Suppressor macrophage treated with lipopolysaccharide for 4 hours (primary cell): ENCODE measurements at places on chromosomes 7 and 10.

GRCh38 chr7:444606-445005 lies 75.0 kb downstream of the PDGFA start:
- no peak for DNase-seq

GRCh38 chr10:62058476-62058875 lies 157.0 kb downstream of the ARID5B start:
- peak; percentile 36 for DNase-seq

DNA sequence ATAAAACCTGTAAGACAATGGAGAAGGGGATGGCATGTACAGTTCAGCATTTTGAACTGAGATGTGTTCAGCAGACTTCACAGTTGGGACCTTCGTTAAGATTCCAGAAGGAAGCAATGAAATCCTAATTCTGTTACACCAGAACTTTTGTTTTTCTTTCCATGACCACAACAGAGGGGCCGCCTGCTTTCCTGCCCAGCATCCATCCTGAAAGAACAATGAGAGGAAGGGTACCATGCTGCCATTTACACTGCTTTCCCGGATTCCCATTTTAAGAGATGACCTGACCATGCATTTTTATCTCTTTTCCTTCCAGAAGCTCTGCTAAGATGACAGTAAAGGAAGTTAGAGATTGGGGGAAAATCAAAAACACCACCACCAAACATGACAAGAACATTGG lies 92.7 kb downstream of the PIP4K2A start:
- no peak for DNase-seq

DNA sequence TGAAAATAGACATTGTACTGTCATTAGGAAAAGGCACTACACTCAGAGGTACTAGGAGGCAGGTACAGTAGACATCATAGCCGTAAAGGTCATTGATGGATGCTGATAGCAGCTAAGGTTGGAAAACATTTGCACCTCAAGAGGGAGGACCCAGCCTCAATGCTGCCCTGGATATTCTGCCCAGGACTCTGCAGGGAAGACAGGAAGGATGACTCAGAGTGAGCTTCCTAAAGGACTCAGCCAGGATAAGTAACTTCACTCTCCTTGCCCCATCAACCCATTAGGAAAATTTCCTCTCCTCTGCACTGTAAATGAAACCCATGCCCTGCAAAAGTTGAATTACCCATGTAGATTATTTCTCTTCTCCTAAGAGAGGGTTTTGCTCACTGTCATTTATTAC lies 617.9 kb upstream of the MKI67 start:
- no peak for DNase-seq

DNA sequence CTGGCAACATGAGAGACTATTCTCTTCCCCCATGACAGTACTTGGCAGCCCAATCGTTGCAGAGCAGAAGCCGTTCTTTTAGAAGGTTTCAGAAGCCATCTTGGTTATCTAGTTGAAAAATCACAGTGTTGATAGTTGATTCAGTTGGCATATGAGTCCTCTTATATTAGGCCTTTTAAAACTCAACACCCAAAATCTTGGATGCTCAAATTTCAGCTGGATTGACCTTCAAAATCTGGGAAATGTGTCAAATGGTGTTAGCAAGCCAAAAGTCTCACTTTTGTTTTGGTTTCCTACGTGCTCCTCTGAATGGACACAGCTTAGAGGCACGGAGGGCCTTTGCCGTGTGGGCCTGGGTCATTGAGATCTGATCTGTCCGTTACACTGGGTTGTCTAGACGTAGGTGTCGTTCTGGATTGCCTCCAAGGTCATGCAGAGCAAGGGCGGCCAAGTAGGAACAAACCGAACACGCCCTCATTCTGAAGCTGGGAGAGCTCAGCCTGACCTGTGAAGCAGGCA lies 59.3 kb upstream of the BMPER start:
- DNase-seq: no peak

DNA sequence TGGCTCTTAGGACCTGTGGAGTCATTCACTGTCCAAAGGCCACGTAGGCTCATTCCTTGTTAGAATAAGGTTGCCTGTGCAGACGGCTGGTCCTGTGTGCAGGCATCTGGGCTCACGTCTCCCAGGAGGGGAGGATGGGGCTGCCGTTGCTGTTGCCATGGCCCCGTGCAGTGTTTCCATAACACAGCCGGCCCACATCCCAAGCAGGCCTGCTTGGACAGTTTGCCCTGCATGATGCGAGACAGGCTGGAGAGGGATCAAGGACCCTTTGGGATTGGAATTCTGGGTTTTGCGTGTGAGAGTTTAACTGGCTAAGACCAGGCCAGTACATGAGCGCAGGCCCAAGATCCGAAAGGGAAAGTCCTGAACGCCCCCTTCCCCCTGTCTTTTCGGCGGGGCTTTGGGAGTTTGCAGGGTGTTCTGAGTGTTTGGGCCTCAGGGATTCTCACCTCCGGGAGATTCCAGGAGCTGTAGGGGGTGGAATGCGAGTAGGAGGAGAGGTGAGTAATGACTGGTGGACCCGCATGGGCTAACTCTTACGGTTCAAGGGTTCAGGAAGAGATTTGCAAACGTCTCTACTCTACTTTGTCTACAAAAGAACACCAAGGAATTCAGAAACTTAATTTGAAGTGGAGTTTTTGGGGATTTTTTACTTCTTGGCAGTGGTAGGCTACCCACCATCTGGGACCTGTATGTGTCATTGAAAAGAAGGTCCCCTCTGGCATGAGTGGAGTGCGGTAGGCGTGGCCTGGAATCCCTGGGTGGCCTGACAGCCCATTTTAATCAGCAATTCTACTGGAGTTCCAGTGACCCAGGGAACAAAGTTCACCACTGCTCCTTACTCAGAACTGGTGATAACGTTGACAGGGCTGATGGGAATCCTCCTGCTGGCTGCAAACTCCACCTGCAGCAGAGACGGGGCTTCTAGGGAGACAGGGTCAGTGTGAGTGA lies 125.4 kb downstream of the ITIH5 start:
- no peak for DNase-seq

DNA sequence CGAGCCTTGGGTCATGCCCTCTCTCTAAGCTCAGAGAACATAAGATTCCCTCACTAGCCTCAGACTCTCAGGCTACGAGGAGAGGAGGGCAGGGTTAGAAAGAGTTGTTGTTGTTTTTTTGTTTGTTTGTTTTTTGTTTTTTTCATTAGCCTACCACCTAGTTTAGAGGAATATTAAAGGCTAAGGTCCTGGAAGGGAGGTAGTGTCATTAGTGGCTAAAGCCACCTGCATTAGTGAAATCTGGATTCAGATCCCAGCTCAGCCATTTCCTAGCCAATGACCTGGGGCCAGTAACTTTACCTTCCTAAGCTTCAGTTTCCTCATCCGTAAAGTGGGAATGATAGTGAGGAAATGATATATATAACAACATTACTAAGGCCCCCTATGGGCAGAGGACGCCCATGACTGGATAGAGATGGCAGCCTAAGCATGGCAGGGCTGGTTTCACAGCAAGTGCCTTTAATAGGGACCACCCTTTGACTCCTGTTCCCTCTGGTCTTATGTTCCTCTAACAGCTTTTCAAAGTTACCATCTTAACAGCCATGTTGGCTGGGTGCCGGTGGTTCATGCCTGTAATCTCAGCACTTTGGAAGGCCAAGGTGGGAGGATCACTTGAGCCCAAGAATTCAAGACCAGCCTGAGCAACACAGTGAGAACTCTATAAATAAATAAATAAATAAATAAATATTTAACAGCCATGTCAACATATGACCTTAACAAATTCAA lies 5.1 kb downstream of the DDIT4 start:
- no peak for DNase-seq

GRCh38 chr10:82888809-82889455 lies 1013.9 kb downstream of the NRG3 start:
- DNase-seq: no peak

GRCh38 chr7:25854608-25855497 lies 297.1 kb upstream of the NFE2L3 start:
- peak; percentile 48 for DNase-seq

- no peak for DNase-seq
Measured at GRCh38 chr7:87220734-87221215, 1.2 kb upstream of the TMEM243 start.

- peak; percentile 90 for DNase-seq
Measured at GRCh38 chr10:30510184-30510931, 76.4 kb downstream of the MAP3K8 start.

DNA sequence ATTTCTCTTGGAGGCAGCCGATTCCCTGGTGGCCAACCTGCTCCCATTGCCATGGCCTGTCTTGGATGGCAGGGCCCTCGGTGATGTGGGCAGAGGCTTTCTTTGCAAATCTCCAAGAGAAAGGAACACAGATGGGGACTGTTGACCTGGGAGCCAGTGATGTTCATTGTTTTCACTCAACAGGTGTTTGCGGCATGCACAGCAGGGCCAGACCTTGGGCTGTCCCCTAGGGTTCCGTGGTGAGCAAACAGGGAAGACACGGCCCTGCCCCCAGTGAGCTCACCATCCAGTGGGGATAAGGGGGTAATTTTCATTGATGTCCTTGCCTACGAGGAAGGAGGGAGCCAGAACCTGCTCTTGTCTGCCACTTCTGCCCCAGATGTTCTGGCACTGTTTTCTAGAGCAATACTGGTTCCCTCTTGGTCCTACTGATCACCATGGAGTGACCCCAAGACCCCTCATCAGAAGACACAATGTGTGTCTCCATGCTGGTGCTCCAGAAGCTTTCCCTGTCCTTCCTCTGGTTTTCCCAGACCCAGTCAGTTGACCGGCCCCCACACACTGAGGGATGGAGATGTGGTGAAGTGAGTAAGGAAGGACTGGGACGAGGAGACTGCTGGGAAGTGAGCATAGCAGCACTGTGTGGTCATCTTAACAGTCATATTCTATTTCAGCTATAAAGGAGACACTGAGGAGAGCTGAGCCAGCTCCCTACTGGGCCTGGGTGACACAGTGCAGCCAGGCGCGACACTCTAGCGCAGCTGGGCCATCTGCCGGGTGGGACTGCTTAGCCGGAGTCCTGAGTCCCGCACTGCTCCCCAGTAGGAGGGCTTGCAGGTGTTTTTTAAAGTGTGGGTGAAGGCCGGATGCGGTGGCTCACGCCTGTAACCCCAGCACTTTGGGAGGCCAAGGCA lies 20.4 kb upstream of the FIGNL1 start:
- no peak for DNase-seq

DNA sequence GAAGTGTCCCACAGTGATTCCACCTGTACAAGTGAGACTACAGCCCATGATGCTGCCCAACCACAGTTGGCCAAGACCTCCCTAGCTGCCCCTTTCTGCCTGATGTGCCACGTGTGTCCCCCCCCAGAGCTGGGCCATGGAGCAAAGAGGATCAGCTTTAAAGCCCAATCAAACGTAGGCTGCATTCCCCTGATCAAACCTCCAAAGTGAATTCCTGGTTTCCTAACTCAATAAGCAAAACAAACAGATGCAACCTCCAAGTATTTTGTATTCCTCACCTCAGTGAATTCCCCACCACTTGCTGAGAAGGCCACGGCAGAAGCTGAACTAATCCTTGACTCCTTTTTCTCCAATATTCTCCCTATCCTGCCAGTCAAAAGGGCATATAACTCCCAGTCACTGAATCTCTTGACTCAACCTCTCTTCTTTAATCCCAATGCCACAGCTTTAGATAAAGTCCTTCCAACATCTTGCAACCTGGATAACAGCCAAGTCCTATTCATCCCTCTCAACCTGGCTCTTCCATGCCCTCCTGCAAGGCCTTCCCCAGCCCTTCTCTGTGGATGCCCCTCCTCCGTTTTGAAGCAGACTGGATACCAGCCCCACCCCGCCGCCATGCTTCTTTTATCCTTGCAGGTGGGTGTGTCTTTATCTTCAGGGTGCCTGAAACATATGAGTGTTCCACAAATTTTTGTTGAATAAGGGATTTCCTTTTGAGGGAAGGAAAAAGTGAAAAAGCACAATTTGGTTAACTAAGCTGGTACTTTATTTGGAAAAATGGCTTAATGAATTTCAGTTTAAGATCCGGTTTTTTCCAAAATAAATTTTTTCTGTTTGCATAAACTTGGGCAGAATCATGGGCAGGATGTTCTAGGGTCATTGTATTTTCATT lies 285.2 kb upstream of the MKLN1 start:
- no peak for DNase-seq

- no peak for DNase-seq
Measured at GRCh38 chr10:104546756-104547155, 94.3 kb upstream of the SORCS3 start.

GRCh38 chr10:58697691-58698090 lies 185.0 kb downstream of the BICC1 start:
- no peak for DNase-seq

- peak; percentile 42 for DNase-seq
Measured at GRCh38 chr10:60910543-60910942, 33.4 kb downstream of the RHOBTB1 start.

GRCh38 chr7:39349452-39350123 lies 216.6 kb upstream of the YAE1 start:
- DNase-seq: no peak

DNA sequence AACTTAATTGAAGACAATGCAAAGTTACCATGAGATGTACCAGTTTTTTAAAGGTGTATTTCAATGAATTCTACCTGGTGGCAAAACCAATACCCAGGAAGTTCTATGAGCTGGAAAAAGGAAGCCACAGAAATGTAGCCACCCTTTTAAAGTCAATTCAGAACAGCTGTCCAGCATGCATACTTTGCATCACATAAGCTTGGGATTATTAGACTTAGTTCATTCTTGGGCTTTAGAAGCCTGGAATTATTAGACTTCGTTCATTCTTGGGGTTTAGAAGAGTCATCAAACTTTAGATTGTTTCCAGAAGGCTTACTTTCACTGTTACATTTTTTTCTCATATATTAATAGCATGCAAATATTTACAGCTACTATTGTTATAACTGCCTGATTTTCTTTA lies 20.9 kb downstream of the SLC25A13 start:
- no peak for DNase-seq

GRCh38 chr10:133336577-133337369 lies at the start of gene CALY:
TSS of gene CALY (minus strand) at chr10:133336896. CDS start at chr10:133328989, 7,907 bp downstream.
- no peak for DNase-seq

- DNase-seq: no peak
Measured at GRCh38 chr7:72462311-72462710, 50.2 kb upstream of the CALN1 start.

DNA sequence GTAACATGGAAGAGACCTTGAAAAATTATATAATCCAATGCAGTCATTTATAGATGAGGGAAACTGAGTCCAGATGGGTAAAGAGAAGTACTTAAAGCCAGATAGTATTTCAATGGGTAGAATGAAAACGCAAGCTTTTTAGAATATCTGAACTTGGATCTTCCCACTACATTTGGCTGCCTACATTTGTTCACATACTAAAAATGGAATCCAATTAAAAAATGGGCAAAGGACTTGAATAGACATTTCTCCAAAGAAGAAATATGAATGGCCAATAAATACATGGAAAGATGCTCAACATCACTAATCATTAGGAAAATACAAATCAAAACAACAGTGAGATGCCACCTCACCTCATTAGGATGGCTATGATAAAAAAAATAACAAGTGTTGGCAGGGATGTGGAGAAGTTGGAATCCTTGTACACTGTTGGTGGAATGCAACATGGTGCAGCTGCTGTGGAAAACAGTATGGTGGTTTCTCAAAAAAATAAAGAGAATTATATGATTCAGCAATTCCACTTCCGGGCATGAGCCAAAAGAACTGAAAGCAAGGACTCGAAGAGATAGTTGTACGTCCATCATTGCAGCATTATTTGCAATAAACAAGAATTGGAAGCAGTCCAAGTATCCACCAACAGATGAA lies 188.0 kb downstream of the FRMD4A start:
- DNase-seq: no peak

- no peak for DNase-seq
Measured at GRCh38 chr7:133183969-133184368, 68.9 kb upstream of the EXOC4 start.
